Adrenal gland (tissue), 19 donors: ENCODE measurements at places on chromosomes 11 and 22. TPM values are rescaled to one million over a fixed set of nuclear protein-coding genes. Genes with fewer than 3 reads are reported as not detected.

GRCh38 chr11:95907476-95907875 is 16.4 kb downstream of the MTMR2 start:
- no peak for DNase-seq

Gene TEAD1
- total RNA-seq = 24.1 TPM

- DNase-seq = no peak
Observed at GRCh38 chr11:49302360-49302759, 94.0 kb upstream of the FOLH1 start.

- peak; percentile 29 for DNase-seq
Observed at GRCh38 chr11:114774599-114775361, 96.5 kb downstream of the NXPE2 start.

Gene ANO1
- total RNA-seq = 2.5 TPM

GRCh38 chr22:47784991-47785390 is 1022.5 kb downstream of the TBC1D22A start:
- no peak for DNase-seq

DNA sequence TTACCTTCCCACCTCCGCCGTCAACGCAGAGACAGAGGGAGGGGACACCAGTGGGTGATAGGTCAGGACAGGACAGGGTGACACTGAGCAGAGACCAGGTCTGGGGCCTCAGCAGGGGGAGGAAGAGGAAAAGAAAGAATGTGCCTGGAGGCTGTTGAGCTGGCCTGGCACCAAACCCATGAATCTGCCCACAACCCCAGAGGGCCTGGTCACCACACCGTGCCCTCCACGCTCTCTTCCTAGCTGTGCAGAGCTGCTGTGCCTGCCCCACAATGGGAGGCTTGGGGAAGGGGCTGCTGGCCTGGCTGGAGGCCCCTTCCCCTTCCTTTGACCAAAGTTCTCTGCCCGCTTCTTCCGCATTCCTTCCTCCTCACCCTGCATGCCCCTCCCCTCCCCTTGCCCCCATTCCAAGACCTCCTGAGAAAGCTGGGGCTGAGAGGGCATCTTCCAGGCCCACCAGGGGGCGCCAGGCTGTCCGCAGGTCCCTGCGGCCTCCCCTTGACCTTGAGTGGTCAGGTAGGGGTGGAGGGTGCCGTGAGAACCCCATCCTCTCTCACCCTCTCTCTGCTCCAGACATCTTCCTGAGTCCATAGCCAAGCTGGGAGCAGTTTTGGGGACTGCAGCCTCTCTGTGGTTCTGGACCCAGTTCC is 11.0 kb upstream of the CACNA1I start:
- DNase-seq = peak; percentile 49

GRCh38 chr11:106072804-106073203 is 4.3 kb downstream of the KBTBD3 start:
- no peak for DNase-seq

GRCh38 chr11:33263549-33263948 is 6.4 kb downstream of the HIPK3 start:
- DNase-seq = no peak

Gene KCNJ11
- total RNA-seq = 0.17 TPM

DNA sequence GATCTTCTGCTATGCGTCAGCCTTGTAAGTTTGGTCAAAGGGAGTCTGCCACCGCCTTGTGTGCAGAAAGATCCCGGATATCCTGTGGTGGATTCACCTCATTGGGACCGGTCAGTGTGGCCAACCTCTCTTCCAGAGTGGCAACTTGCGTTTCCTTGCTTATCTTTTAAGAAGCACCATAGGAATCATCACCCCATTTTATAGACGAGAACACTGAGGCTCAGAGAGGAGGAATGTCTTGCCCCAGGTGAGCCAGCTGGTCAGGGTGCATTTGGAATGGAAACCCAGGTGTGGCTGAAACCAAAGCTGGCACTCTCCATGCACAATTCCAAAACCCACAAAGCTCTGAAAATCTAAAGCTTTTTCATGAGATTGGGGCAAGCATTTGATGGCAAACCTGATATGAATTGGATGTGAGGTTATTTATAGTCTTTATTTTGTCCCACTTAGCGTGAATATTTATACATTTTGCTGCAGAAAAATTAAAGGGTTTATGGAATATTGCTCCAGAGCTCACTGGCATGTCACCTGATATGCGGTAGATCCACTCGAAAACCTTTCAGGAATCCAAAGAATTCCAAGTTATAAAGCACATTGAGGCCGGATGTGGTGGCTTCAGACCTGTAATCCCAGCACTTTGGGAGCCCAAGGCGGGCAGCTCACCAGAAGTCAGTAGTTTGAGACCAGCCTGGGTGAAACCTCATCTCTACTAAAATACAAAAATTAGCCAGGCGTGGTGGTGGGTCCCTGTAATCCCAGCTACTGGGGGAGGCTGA is 12.1 kb upstream of the EIF3D start:
- no peak for DNase-seq

GRCh38 chr11:8326337-8326736 is 62.7 kb upstream of the LMO1 start:
- no peak for DNase-seq

DNA sequence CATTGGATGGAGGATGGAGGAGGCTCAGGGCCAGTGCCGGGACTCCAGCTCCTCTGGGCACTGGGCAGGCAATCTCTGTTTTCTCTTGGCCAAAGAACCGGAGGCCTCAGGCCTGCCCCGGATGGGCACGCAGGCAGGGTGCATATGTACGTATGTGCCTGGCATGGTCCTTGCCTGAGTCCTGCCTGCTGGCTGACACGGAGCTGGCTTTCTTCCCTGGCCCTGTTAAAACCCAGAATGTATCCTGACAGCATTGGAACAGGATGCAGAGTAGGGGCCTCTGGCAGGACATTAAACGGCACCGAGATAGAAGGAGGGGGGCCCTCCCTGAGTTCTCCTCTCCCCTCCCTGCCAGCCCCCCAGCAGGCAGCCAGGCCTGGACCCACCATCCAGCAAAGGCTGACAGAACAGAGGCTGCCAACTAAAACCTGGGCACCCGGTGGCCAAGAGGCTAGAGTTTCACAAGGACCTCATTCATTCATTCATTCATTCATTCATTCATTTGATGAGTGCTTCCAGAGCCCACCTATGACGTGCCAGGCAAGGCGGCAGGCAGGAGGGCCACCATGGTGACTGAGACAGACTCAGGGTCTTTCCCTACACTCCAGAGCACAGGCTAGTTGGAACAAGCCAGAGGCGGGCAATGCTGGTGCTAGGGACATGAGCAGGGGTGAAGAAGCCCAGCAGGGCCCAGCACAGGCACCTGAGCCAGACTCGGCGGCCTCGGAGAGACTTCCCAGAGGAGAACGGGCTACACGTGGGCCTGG is 28.8 kb downstream of the FLRT1 start:
- no peak for DNase-seq

DNA sequence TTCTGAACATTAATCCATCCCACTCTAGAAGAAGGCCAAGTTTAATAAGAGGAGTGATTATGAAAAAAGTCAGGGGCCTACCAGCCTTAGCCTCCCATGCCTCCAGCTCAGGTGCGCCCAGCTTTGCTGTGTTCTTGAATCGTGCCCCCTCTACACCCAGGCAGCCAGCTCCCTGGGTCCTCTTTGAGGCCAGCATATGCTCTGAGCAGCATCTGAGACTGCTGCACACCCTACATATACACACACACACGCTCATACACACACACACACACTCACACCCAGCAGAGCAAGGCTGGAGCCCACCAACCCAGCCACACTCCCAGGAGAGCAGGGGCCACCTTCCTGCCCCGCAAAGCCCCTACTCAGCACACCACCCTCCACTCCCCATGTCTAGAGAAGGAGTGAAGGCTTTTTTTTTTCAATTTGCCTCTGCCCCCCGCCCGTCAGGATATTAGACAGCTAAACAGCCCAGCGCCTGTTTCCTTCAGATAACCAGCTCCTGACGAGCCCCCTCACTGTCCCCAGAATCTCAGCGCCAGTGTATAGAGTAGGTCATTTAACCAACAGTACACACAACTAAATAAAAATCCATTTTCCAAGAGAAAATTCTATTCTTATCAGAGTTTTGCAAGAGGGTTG is 121.6 kb downstream of the BUD13 start:
- DNase-seq = no peak

Gene SPTBN2
- 54.0 TPM for total RNA-seq

Gene FJX1
- total RNA-seq = 10.4 TPM

DNA sequence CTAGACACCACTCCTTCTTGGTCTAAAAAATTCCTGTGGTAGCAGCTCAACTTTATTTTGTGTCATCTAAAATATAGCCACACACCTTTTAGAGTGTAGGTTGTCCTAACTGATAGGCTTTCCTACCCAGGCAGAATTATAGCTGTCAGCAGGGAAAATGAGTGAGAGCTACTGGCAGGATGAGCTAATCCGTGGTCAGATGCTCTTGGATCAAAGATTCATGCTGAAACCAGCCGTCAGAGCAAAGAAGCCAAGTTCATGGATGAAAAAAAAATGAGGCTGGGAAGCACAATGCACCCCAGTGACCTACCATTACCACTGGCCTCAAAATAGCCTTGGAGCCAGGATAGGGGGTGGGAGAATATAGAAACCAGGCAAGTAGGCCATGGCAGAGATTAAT is 113.1 kb upstream of the BLID start:
- DNase-seq = no peak

Gene IGLL1
- not detected for total RNA-seq

DNA sequence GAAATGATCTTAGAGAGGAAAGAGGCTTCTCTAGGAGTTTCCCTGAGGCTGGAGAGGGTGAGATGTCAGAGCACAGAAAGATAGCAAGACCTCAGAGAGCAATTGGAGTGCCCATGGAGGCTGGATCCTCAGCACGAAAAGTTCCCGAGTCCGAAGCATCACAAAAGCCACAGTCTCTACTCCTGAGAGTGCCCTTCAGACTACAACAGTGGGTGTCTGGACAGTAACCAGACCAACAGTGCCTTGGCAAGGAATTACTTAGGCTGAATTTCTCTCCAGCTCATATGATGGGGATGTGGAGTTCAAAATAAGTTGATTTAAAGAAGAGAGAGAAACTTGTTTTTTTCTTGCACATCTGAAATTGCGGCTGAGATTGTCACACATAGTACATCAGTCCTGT is 31.9 kb upstream of the PSMA1 start:
- DNase-seq = no peak

Gene RHBDD3
- 58.7 TPM for total RNA-seq

Gene PNPLA5
- not detected for total RNA-seq

DNA sequence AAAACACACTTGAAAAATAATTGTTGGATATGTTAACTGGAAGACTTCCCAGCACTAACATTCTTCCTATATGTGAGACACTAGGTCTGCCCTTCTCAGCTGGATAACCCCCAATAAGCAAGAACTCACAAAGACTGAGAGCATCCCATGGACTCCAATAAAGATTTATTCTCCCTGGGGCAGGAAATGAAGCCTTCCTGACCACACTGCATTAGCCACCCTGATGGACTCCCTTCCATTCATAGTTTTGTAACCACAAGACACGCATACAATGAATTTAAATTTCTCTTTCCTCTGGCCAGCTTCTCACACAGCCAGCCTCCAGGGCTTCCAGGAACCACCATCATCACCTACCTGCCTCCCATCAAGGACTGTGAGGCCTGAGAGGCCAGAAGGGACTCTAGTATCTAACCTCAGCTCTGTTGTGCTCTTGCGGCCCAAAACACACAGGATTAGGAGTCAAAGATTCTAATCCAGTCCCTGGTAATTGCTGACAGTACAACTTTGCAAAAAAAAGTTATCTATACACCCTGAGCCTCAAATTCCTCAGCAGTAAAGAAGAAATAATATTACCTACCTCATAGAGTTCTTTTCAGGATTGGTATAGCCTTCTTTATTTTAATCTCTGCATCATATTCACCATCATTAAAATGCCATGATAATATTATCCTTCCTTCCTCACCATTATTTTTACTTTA is 45.6 kb upstream of the GDPD4 start:
- DNase-seq = no peak

DNA sequence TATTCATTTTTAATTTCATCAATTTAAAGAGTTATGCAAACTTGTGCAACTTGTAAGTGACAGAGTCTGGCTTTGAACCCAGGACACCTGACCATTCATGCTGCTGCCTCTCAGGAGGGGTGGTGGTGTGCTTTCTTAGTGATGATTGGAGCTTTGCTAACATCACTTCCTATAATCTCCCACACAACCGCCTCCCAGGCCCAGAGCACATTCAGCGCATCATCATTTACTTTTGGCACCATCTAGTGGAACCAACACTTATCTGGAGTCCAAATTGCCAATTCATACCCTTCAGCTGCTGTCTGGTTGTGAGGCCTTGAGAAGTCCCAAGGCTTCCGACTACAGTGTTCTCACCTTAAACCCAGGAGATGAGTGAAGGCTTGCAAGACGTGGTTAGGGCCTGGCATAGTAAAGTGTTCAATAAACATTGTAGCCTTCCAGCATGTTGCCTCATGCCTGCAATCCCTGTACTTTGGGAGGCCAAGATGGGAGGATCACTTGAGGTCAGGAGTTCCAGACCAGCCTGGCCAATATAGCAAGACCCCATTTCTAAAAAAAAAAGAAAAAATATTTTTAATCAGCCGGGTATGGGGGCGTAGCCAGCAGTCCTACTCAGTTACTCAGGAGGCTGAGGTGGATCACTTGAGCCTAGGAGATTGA is 1.1 kb upstream of the TTLL1 start:
- peak; percentile 84 for DNase-seq

- DNase-seq = no peak
Observed at GRCh38 chr22:39530692-39531331, 1.7 kb downstream of the RPS19BP1 start.

DNA sequence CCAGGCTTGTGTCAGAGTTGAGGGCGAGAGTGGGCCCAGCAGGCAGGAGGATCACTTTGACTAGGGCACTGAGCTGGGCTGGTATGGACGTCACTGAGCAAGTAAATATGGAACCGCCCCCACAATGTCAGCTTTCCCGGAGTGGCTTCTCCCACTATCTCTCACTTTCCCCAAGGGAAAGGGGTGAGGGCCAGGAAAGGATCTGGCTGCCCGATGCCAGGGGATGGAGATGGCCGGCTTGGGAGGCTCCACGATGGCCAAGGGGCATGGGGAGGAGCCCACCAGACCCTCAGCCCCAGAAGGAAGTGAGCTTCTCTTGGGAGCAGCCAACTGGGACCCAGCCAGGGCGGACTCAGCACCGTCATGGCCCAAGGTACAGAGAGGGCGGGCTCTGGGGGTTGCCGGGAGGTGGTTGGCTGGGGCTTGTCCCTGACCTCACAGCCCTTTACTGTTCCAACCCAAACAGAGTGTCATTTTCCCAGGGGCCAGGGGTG is 8.7 kb downstream of the PRDM11 start:
- peak; percentile 26 for DNase-seq

DNA sequence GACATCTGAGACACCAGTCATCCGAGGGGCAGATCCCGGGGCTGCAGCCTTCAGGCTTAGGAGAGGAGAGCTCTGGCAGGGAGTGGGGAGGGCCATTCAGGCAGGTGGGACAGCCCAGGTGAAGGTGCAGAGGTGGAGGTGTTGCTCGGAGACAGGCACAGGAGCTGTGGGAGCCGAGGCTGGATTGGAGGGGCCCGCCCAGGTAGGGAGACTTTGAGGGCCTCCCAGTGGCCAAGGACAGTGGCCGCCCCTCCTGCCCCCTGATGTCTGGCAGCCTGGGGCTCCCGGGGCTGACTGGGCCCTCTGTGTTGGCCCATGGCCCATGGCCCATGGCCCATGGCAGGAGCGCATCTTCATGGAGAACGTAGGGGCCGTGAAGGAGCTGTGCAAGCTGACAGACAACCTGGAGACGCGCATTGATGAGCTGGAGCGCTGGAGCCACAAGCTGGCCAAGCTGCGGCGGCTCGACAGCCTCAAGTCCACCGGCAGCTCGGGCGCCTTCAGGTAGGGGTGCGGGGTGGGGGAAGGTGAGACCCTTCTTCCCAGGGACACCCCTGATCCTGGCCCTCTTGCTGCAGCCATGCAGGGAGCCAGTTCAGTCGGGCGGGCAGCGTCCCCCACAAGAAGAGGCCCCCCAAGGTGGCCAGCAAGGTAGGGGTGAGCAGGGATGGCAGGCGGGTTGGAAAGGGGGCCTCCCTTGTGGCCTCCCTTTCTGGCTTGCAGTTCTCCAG is 13.3 kb downstream of the TMEM258 start:
- no peak for DNase-seq
